Mesothelial cell of epicardium (in vitro differentiated cells): ENCODE measurements at places on chromosomes 4 and X. TPM values are rescaled to one million over a fixed set of nuclear protein-coding genes. Genes with fewer than 3 reads are reported as not detected.

- no peak for DNase-seq
These were observed 548.9 kb downstream of the ARAP2 start for GRCh38 chr4:35695421-35695820.

DNA sequence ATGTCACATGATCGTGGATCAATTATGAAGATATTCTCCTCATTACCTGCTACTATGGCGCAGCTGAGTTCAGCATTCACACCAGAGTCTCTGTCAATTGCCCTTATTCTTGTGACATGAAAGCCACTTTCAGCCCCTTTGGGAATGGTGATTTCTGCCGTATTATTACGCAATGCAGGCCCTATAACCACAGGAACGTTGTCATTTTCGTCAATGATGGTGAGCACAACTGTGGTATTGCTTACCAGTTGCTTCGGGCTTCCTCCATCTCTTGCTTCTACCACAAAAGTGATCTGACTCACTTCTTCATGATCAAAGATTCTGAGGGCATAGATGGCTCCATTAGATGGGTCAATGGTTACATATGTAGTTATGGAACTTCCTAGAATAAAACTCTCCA, 2.1 kb downstream of the PCDH18 start:
- no peak for DNase-seq

GRCh38 chr4:13403326-13403725, 80.8 kb downstream of the RAB28 start:
- DNase-seq, result no peak

GRCh38 chrX:9369802-9370291, 95.0 kb upstream of the TBL1X start:
- no peak for DNase-seq

DNA sequence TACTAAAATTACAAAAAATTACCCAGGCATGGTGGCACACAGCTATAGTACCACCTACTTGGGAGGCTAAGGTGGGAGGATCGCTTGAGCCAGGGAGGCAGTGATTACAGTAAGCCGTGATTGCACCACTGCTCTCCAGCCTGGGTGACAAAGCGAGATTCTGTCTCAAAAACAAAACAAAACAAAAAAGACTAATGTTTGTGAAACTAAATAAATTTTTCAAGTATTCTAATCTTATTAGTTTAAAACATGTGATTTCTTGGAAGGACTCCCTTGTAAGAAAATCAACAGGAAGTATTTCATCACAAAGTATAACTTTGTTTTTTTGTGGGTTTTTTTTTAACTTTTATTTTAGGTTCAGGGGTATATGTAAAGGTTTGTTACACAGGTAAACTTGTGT, 89.6 kb downstream of the EGF start:
- no peak for DNase-seq

DNA sequence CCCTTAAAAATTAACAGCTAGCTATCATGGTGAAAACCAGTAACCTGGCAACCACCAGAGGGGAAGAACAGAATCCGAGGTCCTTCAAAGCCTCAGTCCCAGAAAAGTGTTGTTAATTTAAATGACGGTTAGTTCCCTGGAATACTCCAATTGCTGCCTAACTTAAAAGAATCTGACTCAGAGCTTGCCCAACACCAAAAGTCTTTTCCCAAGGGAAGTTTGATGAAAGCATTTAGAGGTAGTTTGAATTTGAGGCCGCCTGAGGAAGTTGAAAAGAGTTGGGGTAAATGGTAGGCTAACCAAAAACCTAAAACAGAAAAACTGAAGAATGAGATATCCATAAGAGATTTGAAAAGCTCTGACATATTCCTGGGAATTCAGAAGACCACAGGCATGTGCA, 46.6 kb downstream of the IL13RA2 start:
- DNase-seq, result no peak

GRCh38 chr4:43394976-43395375, 502.5 kb downstream of the GRXCR1 start:
- no peak for DNase-seq

- no peak for DNase-seq
These were observed 3.6 kb upstream of the THOC2 start for GRCh38 chrX:123736333-123736921.

GRCh38 chrX:153866302-153867019, 19.5 kb downstream of the L1CAM start:
- DNase-seq, result no peak

GRCh38 chr4:5079581-5079980, 28.3 kb downstream of the STK32B start:
- no peak for DNase-seq

THOC2 gene
- 117 to 121 TPM (median 119 TPM) in 3 replicates for total RNA-seq

CXXC4 gene
- total RNA-seq, result 4.6 to 5.1 TPM (median 5.0 TPM) in 3 replicates

ABCG2 gene
- total RNA-seq, result 0.82 to 0.92 TPM (median 0.86 TPM) in 3 replicates

LEF1 gene
- total RNA-seq, result 72.4 to 76.8 TPM (median 76.6 TPM) in 3 replicates

SCRG1 gene
- 0.42 to 0.47 TPM (median 0.44 TPM) in 3 replicates for total RNA-seq

GC gene
- total RNA-seq, result not detected in 3 replicates
